ENCODE measurements at places on chromosomes 6 and 20.

- no peak for DNase-seq
Observed at GRCh38 chr6:26017632-26017966, 55.0 kb downstream of the TRIM38 start.

DNA sequence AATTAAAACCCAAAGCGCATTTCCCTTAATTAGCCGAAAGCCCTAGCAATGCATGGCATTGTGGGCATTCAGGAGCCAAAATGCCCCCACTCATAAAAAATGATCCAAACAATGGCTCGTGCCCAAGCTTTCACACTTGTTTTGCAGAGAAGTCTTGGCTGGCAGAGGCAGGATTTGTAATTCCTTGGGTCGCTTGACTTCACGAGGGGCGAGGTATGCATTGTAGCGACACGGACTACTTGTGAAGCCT is 613 bp upstream of the SASH1 start:
- DNase-seq, result no peak

DNA sequence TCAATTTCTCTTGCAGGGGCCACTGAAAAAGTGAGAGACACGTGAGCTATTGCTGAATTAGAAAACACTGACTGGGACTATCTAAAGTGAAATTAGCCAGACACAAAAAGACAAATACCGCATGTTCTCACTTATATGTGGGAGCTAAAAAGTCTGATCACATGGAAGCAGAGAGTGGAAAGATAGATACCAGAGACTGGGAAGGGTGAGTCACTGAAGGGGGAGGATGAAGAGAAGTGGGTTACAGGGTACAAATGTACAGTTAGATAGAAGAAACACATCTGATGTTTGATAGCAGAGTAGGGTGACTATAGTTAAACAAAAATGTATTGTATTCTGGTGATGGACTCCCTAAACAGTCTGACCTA is 13.4 kb downstream of the CST3 start:
- DNase-seq, result no peak

GRCh38 chr6:81844686-81845085 is 92.2 kb upstream of the TENT5A start:
- no peak for DNase-seq

DNA sequence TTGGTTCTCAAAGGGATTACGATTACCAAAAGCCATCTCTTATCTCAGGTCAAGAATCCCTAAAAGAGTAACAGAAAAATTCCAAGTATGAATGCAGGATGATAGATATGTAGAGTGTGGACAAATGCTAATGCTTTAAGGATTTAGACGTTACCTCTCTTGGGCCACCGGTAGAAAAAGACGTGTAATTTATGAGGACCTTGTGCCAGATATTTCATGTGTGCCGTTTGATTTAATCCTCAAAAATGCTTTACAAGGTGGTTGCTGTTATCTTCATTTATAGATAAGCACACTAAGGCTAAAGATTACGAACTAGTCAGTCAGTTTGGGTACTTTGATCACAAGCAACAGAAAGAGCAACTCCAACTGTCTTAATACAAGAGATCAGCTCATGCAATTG is 370.8 kb upstream of the JAG1 start:
- no peak for DNase-seq

DNA sequence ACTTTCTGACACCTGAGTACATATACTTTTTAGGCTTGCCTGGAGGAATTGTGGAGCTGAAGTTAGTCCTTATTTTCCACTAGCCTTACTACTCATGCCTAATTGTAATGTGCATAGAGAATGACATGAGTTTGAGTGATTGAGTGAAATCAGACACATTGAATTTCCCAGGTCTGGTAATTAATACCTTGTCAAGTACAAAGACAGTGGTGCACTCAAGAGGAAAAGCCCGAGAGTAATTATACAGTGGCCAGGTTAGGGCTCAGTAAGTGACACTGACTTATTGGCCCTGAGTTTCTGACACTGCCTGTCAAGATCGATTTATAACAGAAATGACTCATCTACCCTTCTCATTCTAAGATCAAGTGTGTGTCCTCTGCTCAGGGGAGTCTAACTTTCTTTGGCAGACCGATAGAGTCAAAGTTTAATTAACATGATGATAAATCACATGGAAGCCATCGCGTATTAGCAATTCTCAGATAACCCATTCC is 288.3 kb downstream of the TPBG start:
- no peak for DNase-seq

GRCh38 chr6:2804516-2804915 is 37.1 kb downstream of the SERPINB1 start:
- DNase-seq, result no peak

GRCh38 chr6:99350573-99350972 is 1.1 kb upstream of the FAXC start:
- no peak for DNase-seq

- no peak for DNase-seq
Observed at GRCh38 chr6:90190131-90190530, 106.5 kb downstream of the BACH2 start.

GRCh38 chr6:70874181-70874913 is 82.5 kb downstream of the B3GAT2 start:
- DNase-seq, result no peak

DNA sequence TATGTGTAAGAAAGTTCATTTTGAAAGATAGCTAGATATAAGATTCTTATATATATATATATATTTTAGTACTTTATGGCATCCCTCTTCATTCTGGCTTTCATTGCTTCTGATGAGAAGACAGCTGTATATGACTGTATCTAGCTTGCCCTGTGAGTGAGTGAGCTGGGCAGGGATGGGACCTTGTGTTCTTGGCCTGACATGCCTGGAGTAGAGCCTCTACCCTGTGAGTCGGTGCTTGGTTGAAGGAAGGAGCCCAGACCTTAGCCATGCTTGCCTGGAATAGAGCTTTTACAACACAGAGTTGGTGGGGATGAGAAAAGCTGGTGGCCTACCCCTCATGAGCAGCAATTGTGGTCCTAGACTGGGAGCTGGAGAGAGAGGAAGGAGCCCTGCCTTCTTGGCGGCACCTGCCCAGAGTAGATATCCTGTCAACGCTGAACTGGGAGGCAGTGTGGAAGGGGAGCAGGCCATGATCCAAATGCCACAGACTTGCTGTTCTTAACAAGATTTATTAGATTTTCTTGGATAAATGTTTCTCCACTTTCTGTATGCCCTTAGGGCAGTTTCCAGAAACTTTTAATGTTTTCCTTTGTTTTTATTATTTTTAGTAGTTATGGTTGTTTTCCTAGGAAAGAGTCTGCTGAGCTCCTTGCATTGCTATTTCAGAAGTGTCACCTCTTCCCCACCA is 31.6 kb downstream of the FIG4 start:
- DNase-seq, result no peak

- no peak for DNase-seq
Observed at GRCh38 chr20:20489648-20490341, 121.9 kb downstream of the INSM1 start.

- no peak for DNase-seq
Observed at GRCh38 chr6:21159465-21159864, 434.1 kb upstream of the SOX4 start.

GRCh38 chr6:110102411-110102810 is 77.1 kb downstream of the WASF1 start:
- DNase-seq, result no peak

DNA sequence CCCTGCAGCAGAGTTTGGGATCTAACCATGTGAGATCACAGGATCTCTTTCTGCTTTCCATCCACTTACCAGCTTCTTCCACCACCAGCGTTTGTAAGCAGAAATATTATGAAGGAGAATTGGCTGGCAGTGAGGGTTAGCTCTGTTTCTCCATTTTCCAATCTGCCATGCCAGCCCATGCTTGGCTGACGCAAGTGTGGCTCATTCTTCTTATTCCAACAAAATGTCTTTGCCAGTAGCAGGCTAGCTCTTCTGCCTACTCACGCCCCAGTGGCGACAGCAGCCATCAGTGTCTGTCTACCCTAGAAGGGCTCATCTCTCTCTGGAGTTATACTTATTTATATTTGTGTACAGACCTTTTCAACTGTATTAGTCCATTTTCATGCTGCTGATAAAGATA is 286.2 kb downstream of the FARS2 start:
- no peak for DNase-seq

DNA sequence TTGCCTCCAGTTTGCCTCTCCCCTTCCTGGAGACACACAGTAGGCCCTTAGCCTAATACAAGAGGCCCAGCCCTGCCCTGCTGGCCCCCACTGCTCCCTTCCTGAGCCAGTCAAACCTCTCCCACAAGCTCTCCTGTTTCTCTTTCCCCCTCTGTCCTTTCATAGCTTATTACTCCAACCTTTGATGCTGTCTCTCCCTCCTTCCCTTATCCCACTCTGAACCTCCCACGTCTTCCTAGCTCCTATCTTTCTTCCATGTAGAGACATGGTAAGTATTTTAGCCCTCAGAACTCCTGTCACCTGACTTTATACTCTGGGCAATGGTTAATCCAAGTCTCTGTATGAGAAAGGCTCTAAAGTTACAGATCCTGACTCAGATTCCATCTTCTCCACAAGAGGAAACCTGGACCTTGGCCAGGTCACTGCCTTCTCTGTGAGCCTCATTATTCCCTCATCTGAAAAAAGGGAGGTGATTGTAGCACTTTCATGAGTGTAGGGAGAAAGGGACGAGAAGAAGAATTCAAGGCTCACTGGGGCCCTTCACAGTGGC is 6.7 kb downstream of the TGIF2 start:
- no peak for DNase-seq

DNA sequence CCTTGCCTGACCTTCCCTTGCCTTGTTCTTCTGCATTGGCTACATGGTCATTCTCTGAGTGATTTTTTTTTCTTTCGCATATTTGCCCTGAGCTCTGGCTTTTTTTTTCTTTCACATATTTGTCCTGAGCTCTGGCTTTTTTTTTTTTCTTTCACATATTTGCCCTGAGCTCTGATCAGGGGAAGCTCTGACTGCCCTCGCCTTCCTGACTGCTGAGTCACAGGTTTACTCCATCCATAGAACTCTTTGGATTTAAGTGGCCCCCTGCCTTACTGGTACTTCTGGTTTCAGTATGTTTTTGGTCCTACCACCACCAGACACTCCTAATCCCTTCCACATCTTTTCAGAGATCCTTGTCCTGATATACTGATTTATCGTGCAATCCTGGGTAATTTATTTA is 201.1 kb downstream of the OGFRL1 start:
- no peak for DNase-seq

DNA sequence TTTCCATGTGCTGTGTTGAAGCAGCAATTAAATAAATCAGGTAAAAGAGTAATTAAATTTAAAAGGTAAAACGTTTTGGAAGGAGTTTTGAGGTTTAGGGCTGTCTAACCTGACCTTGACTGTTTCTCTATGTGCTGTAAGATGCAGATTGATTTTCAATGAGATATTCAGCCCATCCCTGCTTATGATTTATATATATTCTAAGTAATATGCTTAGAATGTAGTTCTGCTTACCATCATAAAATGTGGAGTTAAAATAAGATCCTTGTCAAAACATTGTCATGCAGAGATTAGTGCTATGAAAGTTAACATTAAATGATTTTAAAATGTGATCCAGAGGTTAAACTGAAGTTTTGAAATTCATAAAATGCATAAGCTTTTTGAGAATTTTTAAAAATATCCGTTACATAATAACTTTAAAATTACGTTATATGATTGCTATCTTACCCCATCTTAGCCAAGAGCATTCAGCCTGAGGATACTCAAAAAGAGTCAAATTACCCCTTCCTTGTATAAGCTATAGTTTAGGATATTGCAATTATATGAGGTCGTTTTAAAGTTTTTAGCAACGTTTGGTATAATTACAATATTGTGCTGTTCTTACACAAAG is 122.5 kb downstream of the MTHFD1L start:
- DNase-seq, result no peak

GRCh38 chr6:144113366-144113765 is 18.0 kb upstream of the SF3B5 start:
- no peak for DNase-seq

GRCh38 chr6:81487489-81487888 is 265.0 kb downstream of the TENT5A start:
- DNase-seq, result no peak

DNA sequence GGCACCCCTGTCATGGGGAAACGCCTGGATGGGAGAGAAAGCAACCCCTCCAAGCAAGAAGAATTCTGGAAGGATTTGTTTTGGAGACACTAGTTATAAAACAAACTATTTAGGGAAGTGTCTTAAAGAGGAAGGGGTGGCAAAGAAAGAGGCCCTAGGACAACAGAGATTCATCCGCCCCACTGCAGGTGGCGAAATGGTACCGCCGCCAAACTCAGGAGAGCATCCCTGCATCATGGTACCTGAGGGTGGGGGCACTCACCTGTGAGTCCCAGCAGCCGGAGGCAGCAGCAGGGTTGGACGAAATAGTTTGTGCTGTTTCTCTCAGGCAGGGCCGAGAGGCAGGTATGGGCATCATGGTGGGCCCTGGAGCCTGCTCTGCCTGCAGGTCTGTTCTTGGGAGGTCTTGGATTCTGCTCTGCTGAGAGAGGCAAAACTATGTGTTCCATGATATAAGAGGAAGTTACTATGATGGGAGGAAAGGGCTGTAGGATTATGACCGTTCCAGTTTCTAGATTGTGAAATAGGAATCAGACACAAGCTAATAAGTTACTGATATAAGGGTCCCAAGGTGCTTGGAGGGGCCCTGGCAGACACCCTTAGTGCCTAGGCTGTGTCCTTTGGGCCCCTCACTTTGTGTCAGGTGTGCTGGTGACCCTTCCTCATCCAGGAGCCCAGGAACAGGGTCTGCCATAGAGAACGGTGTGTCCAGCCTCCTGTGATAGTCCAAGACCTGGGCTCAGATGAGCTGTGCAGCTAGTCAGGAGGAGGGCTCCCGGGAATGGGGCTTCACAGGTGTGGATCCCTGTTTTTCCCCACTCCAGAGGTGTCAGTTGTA is 20.4 kb downstream of the SIRPD start:
- no peak for DNase-seq

- DNase-seq, result no peak
Observed at GRCh38 chr6:14092316-14092715, 25.3 kb upstream of the CD83 start.

DNA sequence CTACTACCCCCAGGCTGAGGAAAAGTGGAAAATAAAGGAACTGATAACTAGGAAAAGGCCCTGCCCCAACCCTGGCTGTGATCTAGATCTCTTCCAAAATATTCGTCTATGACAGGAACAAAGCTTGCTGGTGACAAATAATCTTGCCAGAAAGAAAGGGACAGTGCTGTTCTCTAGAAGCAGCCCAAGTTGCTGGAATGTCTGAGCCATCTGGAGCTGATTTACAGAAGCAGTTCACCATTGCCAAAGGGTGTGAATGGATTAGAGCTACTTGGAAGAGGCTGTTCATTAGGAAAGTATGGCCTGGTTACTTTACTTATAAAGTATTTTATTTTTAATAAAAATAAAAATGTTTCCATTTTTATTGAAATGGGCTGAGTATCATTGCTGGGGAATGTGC is 146.3 kb downstream of the EPM2A start:
- DNase-seq, result no peak

Data from NCI-H1048 (cell line).